ENCODE measurements at places on chromosomes 5 and 9. TPM values are rescaled to one million over a fixed set of nuclear protein-coding genes. Genes with fewer than 3 reads are reported as not detected.

BTNL9 gene
- 0.21 TPM for total RNA-seq

GLDC gene
- 17.3 TPM for total RNA-seq

DNA sequence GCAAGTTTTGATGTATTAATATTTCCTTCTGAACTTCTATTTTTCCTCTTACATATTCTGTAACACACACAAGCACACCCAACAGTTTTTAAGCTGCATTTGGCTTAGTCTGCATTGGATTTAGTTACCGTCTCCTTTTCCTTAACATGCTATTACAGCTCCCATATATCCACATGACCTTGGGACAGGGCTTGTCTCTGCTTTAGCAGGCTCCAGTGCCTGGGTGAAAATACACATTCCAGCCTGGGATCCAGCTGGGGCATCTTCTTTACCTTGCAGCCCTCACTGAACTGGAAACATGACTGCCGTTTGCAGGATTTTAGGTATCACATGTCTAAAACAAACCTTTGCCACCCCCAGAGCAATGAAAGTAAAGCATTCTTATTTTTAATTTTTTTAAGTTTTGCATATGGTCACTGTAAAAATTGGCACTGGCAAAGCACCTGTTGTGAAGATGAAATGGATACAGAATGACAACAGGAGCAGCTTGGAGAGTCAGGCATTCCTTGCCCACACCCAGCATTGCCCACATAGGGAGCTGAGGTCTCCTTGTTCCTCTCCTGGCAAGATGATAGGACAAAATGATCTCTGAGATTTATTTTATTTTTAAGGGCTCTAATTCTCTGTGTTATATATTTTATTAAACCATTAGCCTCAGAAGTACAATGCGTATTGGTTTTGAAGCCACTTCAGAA, 4.0 kb downstream of the GADD45G start:
- no peak for DNase-seq

DNA sequence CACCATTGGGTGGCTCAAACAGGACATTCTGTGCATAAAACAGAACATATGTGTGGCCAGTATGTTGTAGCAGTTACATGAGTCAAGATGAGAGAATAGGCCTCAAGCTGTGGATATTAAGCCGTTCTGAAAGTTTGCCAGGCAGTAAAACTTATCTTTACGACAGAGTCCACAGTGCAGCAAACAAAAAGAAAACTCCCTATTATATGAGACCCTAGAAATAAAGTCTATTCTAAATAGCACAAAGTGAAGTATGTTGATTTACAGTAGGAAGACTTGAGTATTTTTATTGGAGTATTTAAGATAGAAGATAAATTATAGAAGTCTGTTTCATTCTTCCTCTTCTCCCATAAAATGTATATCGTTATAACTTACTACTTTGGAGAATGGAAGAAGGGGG, 271.5 kb downstream of the ADGRV1 start:
- DNase-seq = no peak

- no peak for DNase-seq
These were observed 9.3 kb downstream of the FPGS start for GRCh38 chr9:127812011-127812410.
